SIG-M5 (cell line): ENCODE measurements at places on chromosomes 2 and 18.

GRCh38 chr18:29285471-29285870 lies 1108.5 kb upstream of the CDH2 start:
- DNase-seq: no peak

DNA sequence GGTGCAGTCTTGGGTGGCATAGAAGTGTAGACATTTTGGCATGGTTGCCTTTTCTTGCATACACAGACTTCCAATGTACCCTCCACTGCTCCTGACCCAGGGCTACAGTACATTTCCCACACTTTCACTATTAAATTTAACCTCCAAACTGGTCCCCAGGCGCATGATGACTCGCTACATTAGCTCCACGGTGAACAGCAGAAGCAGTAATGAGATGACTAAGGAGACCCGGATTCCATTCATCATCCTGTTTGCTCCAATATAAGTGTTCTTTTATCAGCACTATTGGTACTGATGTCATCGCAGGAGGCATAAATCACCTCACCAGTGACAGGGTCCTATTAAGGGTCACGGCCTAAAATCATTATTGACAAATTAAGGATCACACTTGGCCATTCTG lies 316.5 kb downstream of the EN1 start:
- DNase-seq: no peak

GRCh38 chr2:18987592-18988073 lies 370.8 kb downstream of the OSR1 start:
- no peak for DNase-seq

GRCh38 chr2:202035089-202035940 lies 1.7 kb downstream of the FZD7 start:
- DNase-seq: no peak

- DNase-seq: no peak
These were observed 507.4 kb upstream of the PKDCC start for GRCh38 chr2:41540272-41540998.

GRCh38 chr2:31012406-31012805 lies 125.8 kb downstream of the GALNT14 start:
- no peak for DNase-seq

DNA sequence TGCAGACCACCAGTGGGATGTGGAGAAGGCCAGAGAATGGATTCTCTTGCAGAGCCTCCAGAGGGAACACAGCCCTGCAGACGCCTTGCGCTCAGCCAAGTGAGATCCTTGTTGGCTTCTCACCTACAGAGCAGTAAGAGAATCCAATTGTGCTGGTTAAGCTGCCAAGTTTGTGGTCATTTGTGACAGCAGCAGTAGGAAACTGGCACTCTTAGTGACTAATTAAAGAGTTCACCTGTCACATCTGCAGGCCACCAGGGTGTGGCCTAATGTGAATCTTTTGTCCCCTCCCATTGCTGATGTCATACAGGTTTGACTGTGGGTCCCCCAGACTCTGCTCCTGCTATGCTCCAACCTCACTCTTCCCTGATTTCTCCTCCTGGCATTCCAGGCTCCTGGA lies 235.9 kb downstream of the TFCP2L1 start:
- DNase-seq: no peak

DNA sequence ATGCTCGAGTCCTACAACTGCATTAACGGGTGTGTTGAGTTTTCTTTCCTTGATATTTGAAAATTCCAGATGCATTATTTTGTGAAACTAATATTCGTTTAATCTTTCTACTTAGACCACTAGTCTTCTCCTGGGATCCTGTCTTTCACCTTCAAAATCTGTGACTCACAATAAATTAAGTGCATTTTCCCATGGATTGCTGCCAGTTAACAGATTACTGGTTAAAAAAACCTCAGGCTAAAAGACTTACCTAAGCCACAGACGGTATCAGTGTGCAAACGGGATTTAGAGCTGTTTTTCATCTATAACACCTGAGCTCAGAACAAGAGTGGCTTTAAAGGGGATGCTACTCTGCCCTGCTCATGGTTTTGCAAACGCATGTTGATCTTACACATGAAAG lies 10.2 kb downstream of the FECH start:
- no peak for DNase-seq

- no peak for DNase-seq
These were observed 45.6 kb downstream of the LONRF2 start for GRCh38 chr2:100276716-100277115.

- no peak for DNase-seq
These were observed 2.3 kb downstream of the WNT10A start for GRCh38 chr2:218882866-218883366.

DNA sequence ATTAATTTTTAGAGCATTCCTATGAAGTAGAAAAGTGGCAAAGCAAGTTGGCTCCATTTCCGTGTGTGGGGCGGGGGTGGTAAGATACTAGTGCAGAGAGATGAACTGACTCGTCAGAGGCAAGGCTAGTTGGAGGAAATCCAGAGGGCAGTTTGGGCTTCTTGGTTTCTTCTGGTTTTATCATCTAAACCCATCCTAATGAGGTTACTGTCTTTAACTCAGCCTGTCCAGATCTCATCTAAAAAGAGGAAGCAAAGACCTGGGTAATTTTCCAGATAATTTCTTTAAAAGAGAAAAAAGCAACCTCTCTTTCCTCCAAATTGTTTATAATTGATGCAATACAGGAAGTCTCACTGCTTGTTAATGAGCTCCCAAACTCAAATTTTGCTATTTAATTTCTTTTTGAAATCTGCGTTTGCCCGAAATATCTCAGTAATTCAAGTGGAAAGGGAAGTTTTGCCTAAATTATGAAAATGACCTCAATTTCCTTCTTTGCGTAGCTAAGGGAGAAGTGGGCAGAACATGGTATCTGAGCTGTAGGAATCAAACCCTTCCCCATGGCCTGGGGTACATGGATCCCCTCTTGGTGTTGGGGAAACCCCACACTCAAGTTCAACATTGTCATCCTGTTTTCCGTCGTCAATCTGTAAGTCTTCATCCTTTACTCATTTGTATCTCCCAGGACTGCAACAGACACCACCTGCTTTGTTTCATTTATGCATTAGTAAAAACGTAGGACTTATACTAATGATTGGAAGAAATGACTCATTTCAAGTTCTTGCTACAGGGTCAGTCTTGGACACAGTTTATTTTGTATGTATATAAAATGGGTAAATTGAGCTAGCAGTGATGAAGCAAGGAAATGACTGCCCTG lies 89.1 kb upstream of the KLF7 start:
- no peak for DNase-seq

DNA sequence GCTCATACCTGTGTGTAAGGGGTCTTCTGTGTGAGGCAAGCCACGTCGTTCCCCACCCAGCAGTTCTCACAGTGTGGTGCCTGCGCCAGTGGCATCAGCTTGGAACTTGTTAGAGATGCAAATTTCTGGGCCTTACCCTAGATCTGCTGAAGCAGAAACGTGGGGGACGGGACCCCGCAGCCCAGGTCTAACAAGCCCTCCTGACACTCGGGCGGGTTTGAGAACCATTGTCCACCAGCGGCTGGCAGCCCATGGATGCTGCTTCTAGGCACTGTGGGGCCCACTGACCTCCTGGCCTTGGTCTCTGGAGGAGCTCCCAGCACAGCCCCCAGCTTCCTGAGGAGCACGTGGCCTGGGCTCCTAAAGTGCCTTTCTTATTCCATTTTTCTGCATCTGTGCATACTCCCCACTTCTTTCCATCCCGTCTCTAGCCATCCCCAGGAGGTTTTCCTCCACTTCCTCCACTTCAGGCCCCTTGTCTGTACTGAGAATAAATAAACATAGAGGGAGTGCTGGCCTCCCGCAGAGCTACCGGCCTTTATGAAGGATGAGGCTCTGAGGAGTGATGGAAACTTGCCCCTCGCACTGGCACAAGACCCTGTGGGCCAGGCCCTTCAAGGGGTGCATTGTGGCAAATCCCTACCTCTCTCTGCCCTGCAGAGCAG lies 94.3 kb downstream of the GALR1 start:
- no peak for DNase-seq

DNA sequence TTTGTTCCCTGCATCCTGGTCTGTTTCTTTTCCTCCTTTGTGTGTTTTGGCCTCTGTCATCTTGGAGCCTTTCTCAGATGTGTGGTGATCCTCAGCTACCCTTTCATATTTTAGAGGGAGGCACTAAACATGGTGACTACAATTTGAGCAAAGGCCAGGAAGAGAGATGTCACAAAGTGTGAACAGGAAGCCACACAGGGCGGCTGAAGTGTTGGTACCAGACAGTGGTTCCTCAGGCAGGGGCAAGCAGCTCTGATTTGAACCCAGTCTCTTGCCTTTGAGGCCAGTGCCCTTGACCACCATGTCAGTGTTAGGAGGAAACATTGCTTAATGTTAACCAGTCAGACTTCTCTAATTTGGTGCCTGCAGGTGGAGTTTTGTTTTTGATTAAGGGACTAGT lies 9.2 kb downstream of the LRRFIP1 start:
- no peak for DNase-seq

GRCh38 chr18:37493352-37493935 lies 72.2 kb downstream of the CELF4 start:
- DNase-seq: no peak

DNA sequence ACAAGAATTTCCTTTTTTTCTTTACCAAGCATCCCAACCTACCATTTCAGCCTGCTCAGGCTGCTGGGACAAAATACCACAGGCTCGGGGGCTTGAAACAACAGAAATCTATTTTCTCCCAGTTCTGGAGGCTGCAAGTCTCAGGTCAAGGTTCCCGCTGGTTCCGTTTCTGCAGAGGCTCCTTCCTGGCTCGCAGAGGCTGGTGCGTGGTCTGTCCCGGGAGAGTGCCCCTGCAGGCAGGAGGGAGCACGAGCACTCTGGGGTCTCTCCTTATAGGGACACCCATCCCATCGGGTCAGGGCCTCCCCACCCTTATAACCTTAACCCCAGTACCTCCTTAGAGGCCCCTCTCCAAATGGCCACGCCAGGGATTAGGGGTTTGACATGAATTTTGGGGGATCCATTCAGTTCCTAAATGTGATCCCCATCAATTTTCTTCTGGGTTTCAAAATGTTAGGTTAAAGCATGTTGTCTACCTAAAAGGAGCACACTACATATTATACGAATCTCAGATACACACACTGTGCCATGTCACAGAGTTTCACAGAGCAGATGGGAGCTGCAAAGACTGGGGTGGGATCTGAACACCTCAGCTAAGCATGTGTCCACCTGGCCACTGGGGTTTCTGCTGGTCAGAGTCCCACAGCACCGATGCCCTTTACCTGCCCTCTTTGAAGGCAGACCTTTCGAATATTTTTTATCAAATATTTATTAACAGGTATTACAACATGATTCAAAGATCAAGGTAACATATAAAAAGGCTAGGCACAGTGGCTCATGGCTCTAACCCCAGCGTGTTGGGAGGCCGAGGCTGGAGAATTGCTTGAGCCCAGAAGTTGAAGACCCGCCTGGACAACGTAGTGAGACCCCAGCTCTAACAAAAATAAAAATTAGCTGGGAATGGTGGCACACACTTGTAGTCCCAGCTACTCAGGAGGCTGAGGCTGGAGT lies 17.6 kb upstream of the ADI1 start:
- no peak for DNase-seq

- DNase-seq: no peak
These were observed 68.1 kb upstream of the DAPL1 start for GRCh38 chr2:158726911-158727592.

DNA sequence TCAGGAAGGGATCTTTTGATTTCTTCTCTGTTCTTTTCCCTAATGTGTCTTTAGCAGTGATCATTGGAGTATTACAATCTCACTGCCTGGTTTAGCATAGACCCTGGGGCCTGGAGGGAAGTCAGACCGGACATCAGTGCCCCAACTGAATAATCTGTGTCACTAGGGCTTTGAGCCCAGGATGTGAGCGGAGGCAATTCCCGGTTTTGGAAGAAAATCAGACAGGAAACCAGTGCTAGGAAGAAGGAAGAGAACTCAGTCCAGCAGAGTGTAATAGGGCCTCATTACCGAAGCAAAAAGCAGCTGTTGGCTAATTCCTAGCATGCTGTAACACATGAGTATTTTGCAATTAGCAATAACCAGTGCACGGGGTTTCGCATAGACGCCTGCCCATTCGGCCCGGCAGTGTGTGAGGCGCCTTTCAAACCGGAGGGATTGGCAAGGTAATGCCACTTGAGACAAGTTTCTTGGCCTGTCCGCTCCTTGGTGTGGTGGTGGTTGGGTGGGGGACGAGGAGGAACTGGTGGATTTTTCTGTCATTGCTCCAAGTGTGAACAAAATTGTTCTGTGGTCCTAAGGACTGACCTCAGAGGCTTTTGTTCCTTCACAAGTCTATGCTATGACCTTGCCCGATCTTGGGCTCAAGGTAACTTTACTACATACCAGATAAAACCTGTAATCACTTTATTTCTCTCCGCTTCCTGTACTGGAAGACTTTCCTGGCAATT lies 2.8 kb downstream of the FOSL2 start:
- no peak for DNase-seq

GRCh38 chr2:178452334-178452733 lies 1.2 kb downstream of the PJVK start:
- DNase-seq: no peak

DNA sequence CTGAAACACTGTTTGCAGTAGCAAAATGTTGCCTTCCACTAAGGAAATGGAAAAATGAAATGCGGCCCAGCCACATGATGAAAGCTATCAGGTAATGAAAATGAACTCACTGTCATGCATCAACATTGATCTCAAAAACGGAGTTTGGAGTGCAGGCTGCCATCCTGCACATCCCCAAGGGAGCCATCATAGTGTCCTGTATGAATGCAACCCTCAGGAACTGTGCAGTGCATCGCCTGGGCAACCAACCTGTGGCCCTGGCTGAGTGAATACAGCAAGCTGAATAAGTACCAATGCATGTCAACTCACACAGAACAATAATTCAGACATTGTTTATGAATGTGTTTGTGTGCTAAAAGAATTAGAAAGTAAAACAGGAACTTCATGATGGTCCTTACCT lies 23.1 kb upstream of the TXNDC2 start:
- DNase-seq: no peak

DNA sequence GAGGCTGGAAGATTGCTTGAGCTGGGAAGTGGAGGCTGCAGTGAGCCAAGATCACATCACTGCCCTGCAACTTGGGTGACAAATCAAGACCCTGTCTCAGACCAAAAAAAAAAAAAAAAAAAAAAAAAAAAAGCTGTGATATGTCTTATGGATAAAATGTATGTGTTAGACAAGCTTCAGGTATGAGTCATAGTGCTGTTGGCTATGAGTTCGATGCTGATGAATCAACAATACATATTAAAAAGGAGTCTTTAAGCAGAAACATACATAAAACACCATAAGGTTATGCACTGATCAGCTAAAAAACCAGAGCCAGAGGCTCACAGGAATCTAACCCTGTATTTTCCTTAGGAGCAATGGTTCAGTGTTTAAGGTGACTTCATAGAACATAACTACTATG lies 332.3 kb downstream of the NCKAP5 start:
- DNase-seq: no peak

DNA sequence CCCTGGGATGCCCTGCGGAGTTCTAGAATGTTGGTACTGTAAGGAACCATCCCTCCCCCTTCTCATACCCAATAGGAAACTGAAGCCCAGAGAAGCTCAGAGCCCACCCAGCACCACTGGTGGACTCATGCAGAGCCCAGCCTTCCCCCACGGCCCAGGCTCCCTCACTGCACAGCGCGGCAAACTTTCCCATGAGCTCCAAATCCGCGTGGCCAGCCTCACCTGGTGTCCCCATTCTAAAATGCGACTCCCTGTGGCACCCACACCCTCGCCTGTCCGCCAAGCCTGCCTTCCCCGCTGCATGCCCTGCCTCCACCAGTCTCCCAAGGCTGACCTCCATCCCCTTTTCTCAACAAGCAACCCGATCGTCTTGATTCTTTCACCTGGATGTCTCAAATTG lies 51.1 kb downstream of the PTGR3 start:
- no peak for DNase-seq
